ENCODE measurements at places on chromosomes 1 and 21.
A peak's percentile ranks its signal among the peaks of the same experiment; 100 is the strongest.

DNA sequence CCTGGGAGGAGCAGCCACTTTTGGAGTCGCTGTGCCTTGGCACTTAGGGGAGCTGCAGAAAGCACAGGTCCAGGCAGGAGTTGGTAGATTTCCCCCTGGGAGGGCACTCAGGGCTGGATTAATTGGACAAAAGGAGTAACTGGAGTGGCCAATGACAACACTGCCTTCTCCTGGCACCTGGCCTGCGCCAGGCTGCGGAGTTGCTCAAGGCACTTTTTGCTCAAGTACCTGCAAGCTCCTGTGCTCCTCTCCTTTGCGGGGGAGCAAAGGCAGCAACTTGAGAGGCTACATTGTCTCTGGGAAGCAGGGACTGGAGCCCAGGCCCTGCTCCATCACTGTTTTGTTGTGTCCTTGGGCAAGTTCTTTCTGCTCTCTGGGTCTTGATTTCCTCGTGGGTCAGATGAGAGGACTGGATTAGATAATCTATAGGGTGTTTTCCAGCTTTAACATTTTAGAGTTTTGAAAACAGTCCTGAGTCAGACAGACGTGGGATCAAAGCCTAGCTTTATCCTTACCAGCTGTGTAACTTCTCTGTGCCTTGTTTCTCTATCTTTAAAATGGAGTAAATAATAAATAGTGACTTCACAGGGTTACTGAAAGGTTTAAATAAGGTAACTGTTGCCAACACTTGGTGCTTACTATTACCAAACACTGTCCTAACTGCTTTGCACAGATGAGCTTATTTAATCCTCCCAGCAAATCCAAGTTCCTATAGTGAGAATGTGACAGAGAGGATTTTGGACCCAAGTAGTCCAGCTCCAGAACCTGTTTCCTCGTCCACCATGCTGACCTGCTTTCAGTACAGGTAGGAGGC lies 18.0 kb upstream of the GRHL3 start:
- DNase-seq = no peak

GRCh38 chr1:108504447-108504846 lies 54.3 kb downstream of the NBPF6 start:
- DNase-seq = no peak

GRCh38 chr21:41800425-41801320 lies 33.8 kb upstream of the RIPK4 start:
- DNase-seq = no peak

GRCh38 chr1:23526329-23527041 lies 4.5 kb downstream of the E2F2 start:
- no peak for DNase-seq

DNA sequence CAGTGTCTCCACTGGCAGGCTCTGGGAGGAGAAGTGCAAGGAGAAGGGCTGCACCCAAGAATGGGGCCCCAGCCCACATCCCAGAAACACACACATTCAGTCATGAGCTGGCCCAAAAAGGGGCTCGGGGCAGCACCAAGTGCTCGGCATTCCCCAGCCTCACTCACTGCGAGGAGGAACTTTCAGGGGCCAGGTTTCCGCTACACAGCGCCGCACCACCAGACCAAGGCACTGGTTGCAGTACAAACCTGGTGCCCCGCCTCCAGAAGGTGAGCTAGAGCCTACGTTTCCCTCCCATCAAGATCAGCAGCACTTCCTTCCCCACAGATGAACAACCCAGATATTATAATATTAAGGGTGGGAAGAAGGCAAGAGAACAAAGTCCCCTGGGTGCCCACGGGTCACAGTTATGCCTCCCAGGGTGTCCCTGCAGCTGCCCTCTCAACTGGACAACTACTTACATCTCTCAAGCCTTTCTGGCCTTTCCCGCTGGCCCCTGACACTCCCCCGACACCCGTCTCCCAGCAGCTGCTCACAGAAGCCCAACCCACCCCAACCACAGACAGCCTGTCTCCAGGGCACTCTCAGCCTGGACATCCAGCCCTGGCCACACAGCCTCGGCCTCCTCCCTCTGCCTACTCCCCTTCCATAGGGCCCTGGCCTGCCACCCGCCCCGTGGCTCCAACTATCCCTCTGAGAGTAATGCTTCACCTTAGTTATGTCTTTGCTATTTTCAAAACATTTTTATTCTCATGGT lies 3.8 kb downstream of the PBXIP1 start:
- peak; percentile 65 for DNase-seq

GRCh38 chr1:216290074-216290473 lies 133.2 kb downstream of the USH2A start:
- DNase-seq = no peak

- DNase-seq = no peak
Observed at GRCh38 chr1:47942240-47942629, 55.0 kb downstream of the TRABD2B start.

DNA sequence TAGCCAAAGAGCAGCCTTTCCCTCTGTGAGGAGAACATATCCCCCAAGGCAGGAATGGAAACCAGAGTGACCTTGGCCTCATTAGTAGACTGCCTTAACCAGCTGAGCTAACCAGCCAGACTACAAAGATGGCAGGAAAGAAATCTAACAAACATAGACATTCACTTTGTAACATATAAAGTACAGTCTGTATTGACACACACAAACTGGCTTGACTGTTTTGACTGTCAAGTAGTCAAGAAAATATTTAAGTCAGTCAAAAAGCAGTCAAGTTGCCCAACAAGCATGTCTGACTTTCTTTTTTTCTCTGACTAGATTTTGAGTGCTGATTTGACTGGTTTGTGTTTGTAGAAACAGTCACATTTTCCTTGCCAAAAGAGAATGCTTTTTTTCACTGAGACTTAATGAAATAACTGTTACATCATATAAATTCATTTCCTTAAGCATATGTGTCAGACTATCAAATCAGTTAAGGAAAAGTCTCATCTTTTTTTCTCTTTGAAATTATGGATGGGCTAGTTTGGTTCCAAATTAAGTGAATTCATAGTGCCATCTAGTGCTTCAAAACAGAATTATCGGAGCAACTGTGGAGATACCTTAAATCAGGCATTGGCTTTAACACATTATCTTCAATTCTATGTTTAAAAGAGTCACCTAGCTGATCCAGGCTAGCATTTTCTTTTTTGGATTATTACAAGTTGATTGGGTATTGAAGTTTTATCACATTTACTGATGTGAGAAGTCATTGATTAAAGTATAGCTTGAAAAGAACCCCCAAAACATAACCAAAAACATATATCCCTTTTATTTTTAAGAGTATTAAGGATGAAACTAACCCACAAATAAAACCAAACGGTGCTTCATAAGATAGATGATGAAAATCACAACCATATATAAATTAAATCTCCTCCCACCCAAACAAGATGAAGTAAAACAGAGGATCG lies 75.0 kb downstream of the ATP6V1G3 start:
- DNase-seq = no peak

- no peak for DNase-seq
Observed at GRCh38 chr21:26099610-26100219, 70.9 kb downstream of the APP start.

DNA sequence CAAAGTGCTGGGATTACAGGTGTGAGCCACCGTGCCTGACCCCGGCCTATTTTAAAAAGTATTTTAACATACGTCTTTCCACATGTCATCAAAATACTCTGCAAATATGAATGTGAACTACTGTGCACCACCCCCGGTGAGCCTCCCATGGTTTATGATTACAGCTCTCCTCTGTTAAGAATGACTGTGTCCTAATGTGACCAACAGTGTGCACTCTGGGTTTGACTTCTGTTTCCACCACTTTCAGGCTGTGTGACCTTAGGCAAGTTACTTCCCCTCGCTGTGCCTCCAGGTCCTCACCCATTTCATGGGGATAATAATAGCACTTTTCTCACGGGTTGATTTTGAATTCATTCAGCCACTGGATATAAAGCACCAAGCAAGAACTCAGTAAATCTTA lies 14.7 kb downstream of the AMPD2 start:
- DNase-seq = no peak

DNA sequence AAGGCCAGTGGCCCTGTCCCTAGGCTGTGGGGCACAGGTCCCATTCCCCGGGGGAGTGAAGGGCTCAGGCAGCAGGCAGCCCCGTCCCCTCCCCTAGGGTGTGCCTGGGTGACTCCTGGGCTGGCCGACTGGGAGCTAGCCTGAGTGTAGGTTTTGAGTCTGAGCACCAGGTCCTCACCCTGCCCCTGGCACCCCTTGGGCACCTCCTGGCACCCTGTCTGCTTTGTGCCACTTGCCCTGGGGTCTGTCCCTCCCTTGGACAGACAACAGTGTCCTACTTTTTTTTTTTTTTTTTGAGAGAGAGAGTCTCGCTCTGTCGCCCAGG lies 24.2 kb downstream of the RRP1 start:
- DNase-seq = no peak

DNA sequence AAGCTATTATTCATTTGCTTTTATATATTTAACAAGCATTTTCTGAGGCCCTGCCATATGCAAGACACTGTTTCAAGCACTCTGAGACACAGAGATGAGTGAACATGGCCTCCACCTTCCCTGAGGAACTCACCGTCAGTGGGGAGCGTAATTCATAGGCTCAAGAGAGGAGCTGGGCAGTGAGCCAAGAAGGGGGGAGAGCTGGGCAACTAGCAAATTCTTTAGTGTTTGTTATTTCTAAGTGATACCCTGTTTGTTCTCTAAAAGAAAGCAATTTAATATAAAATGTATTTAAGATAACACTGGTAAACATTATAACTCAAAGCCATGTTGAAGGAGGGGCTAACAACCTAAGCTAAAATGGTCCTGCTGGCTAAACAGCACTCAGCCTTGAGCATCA lies 119.2 kb upstream of the NGF start:
- DNase-seq = no peak

GRCh38 chr1:162013289-162013688 lies 10.4 kb downstream of the OLFML2B start:
- DNase-seq = no peak

DNA sequence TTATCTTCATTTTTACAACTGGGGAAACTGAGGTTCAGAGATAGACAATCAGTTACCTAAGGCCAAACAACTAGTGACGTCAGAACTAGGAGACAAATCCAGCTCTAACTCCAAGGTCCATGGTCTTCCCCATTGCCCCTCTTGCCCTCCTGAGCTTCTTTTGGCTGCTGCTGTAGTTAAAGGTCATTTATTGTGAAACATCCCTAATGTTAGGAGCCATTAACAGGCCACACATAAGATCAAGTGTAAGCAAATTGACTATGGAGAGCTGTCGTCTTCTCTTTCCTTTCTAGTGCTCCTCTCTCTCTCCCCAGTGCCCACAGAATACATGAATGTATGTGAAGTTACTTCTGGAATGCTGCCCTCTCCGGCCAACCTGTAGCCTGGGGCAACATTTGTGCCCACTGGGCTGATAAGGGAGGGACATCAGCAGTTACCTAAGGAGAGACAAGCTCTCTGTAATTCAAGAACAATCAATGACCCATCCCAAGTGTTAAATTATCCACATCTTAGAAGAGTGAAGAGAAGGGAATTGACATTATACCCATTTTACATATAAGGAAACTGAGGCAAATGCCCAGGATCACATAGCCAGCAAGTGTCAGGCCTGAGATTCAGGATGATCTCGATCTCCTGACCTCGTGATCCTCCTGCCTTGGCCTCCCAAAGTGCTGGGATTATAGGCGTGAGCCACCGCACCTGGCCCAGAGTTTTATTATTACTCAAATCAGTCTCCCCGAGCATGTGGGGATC lies 40.1 kb downstream of the PTAFR start:
- DNase-seq = no peak

- no peak for DNase-seq
Observed at GRCh38 chr1:181345146-181345545, 138.2 kb upstream of the CACNA1E start.

GRCh38 chr1:234975941-234976860 lies 152.4 kb downstream of the TOMM20 start:
- DNase-seq = no peak

DNA sequence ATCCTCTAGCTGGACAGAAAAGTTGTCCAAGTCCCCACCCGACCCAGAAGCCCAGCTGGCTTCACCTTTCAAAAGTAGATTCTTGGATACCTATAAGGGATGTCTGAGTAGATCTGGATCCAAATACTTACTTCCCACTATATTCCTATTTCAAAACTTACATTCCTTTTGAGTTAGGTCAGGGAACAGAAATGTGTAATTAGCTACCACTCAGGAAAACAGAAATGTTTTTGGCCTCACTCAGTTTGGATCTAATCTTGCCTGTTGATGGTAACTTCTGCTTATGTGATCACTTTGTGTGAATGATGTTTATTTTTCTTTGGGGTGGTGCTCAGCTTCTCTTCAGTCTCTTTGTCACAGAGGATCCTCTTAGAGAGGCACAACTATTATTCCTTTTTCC lies 814.4 kb upstream of the RGS18 start:
- DNase-seq = no peak

DNA sequence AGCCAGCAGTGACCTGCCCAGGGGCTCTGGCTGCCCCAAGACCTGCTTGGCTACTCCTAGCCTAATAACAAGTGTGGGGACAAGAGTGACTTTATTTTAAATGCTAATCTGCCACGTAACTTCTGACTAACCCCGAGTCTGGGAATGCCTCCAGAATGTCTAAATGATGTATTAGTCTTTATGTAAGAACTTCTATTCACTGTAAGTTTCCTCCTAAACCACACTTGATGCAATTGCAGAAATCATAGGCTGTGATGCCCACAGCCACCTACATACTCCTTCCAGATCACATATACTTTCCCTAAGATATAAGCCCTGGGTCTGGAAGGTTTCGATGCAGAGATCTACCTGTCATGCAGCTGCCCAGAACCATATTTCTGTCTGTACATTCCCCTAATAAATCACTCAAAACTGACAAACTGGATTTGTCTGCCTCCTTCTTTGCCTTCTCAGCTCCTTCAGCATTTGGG lies 5.9 kb upstream of the VPS45 start:
- DNase-seq = no peak

All from T follicular helper cell (primary cell).